ENCODE measurements at places on chromosomes 2 and 18.

DNA sequence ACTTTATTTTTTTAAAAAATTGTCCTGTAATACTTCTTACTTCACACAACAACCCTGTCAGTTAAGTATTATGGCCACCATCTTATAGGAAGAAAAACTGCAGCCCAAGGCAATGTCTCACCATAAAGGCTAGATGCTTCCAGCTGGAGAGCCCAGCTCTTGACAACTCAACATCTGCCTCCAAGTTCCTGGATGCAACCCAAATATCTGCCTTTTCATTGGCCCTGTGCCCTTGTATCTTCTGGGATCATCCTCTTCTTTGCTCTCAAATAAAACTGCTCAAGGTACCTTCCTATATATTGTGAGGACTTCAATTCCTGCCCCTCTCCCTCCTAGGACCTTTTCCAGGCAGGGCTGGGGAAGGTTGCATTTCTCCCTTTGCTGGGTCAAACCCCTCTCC, 69.5 kb downstream of the BIN1 start:
- peak; percentile 6 for DNase-seq

DNA sequence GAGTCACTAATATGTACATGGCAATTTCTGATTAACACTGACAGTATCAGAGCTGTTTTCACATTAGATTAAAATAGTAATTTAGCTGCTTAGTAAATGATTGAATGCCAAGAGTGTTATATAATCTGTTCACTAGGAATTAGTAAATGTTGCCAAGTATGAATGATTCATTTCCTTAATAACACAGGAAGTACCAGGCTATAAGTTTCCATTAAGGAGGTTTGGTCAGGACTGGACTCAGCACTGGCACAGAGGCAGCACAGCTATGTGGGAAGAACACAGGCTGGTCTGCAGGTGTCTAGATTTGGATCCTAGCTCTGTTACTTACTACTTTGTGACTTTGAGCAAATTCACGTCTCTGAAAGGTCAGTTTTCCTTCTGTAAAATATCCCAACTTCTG, 97.2 kb downstream of the TDRD15 start:
- DNase-seq: no peak

DNA sequence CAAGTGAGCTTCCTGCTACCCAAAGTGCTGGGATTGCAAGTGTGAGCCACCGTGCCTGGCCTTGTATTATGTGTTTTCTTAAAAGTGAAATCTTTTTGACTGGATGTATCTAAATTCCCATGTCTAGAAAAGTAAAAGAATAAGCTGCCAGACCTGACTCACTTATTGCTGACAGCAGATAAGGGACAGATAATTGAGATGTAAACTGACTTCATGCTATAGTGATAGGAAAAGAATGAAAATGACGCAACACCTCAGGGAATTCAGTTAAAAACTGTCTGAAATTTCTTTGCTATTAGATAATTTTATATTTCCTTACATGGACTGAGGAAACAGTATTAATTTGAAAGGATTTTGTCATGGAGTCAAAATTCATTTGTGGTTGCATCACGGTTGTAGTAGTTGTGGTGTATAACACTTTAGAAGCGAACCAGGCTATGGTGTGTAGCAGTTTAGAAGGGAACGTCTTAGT, 19.4 kb downstream of the TTC27 start:
- DNase-seq: no peak

DNA sequence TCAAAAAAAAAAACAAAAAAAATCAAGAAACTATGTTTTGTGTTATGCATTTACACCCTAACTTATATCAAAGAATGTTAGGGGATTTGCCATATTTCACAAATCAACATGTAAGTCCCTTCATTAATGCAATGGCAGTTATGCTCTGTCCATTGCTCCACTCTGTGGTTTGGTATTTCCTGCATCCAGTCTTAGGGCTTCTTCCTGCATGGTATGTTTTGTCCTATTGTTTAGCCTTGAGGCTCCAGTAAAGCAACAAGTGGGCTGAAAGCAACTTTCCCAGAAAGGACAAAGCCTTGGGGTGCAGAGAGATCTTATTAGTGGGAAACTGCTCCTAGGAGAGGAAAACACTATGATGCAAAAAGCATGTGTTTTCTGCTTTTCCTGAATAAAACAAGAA, 474.1 kb downstream of the IRS1 start:
- no peak for DNase-seq

DNA sequence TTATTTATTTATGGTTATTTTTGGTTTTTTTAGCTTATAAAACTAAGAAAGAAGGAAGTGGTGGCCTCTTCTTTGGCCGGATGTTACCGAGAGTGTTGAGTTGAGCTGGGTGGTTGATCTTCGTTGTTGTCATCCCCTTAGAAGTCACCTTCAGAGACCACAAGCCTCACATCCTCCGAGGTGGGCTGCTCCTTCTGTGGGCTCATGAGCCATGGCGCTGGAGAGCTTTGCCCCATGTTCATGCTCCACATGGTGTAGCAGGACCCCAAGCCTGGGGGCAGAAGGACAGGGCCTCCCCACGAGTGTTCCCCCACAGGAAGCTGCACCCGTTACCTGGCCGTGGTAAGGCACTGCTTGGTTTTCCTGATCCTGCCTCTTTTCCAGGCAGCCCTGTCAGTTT, 23.4 kb downstream of the SNTG2 start:
- DNase-seq: no peak
